ENCODE measurements at places on chromosomes 3 and 15.
A peak's percentile ranks its signal among the peaks of the same experiment; 100 is the strongest.

DNA sequence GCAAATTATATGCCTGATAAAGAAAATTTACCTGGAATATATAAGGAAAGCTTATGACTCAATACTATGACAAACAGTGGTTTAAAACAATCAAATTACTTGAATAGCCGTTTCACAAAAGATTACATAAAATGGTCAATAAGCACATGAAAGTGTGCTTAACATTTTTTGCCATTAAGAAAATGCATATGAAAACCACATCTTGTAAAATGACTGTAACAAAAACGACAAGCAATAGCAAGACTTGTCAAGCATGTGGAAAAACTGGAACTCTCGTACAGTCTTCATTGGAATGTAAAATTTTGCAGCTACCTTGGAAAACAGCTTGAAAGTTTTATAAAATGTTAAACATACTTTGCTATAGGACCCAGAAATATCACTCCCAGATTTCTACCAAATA lies 1110.3 kb downstream of the NAALADL2 start:
- no peak for DNase-seq

DNA sequence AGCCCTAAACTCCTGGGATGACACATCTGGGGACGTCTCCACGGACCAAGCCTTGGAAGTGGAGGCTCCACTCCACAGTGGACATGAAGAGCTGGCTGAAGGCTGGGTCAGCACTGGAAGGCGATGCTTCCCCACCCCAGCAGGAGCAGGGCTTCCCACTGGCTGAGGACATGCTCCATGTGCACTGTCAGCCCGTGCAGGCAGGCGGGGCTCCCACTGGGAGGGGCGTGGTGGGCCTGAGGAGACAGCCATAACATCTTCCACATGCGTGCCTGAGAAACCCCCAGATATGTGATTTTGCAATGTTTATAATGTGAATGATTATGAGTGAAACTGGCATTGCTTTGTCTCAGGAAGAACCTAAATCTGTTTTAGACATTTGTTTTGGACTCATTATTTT lies 231.3 kb downstream of the KLF13 start:
- no peak for DNase-seq

- DNase-seq = no peak
Measured at GRCh38 chr3:186966406-186966805, 36.1 kb downstream of the ST6GAL1 start.

GRCh38 chr15:62853114-62853840 lies 189.3 kb upstream of the TPM1 start:
- no peak for DNase-seq

DNA sequence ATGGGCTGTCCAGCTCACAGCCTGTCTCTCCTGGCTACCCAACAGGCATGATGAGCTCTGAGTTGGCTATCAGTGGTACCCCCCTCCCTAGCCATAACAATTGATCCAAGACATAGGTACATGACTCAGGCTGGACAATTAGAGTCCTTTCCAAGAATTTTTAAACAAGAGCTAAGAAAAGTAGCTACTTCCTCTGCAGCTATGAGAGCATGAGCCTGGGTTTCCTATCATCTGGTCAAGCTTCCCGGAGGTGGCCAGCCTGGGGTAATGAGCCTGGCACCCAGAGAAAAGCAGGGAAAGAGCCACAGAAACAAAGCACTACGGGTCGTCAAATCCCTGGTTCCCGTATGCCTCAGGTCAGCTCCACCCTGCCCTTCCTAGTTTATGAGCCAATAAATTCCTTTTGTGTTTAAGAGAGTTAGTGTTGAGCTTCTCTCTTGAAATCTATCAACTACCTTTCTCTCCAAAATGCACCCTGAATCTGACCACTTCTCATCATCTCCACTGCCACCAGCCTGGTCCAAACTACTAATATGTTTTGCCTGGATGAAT lies 2.3 kb upstream of the SLC51B start:
- DNase-seq = peak; percentile 3

- no peak for DNase-seq
Measured at GRCh38 chr3:194086388-194087075, 49.4 kb upstream of the HES1 start.

DNA sequence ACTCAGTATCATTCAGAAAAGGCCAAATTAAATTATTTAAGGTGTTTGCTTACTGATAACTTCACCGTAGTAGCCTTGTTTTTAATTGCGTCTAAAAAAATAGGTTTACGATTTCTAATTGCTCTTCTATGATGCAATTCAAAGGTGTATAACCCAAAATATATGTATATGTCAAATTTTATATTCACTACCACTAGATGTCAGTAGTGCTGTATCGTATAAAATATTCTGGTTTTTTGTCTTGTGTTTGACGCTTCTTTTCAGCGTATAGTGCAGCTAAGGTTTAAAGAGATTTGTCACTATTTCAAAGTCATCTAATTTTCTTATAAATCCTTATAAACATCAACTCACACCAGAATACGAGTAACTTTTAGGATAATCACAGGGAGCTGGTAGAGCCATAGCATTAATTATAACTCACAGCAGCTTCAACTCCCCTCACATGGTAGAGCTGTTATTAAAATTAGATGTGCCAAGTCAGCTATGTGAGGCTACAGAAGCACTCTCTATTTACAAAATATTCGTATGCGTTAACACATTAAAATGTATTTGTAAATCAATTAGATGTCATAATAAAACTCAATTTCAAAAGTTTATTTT lies 3.5 kb downstream of the PFN2 start:
- peak; percentile 60 for DNase-seq

DNA sequence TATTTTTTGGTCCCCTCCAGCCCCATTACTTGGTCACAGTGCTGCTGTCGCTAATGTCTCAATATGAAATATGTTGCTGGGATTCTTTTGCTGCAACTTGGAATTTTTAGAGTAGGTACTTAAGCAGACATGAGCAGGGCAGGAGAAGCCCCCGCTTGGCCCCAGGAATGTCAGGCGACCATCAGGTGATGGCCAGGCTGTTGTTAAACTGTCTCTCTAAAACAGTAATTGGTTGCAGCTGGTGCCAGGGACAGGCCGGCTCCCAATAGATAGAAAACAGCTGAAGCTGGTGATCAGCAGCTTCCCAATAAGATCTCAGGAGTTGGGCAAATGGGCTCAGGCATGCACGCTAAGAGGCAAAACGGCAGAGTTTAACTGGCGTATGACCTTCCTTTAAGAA lies 329.9 kb upstream of the TBL1XR1 start:
- DNase-seq = no peak

DNA sequence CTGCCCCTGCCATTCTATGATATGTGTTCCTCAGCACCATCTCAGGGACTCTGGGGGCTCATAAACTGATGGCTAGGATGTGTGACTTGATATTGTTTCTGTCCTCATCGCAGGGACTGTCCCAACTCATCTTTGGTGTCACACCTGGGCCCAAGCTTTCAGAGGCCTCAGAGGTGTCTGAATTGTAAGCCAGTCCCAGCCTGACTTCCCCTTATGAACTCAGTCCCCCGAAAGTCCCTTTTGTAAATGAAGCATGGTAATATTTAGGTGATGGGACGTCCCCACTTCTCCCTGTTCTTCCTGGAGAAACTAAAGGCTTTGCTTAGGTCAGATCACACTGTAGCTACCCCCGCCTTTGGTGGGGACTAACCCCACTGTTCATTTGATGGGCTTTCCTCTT lies 142.4 kb upstream of the TLE3 start:
- no peak for DNase-seq

GRCh38 chr3:14244521-14245247 lies 66.1 kb downstream of the LSM3 start:
- DNase-seq = no peak

DNA sequence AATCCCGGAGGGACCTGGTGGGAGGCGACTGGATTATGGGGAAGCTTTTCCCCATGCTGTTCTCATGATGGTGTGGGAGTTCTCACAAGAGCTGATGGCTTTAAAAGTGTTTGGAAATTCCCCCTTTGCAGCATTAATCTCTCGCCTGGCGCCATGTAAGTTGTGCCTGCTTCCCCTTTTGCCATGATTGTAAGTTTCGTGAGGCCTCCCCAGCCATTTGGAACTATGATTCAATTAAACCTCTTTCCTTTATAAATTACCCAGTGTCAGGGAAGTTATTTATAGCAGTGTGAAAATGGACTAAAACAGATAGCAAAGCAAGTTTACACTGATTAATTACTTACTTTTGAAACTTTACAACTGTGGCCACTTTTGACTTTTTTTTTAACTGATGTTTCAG lies 10.6 kb upstream of the U2SURP start:
- DNase-seq = no peak

- DNase-seq = no peak
Measured at GRCh38 chr3:42166214-42166613, 75.1 kb downstream of the TRAK1 start.

GRCh38 chr3:98710067-98710659 lies 53.0 kb upstream of the ST3GAL6 start:
- no peak for DNase-seq
